ENCODE measurements at places on chromosomes 1 and 21.

- DNase-seq = peak; percentile 72
These were observed 403.7 kb downstream of the SIPA1L2 start for GRCh38 chr1:232226197-232226712.

DNA sequence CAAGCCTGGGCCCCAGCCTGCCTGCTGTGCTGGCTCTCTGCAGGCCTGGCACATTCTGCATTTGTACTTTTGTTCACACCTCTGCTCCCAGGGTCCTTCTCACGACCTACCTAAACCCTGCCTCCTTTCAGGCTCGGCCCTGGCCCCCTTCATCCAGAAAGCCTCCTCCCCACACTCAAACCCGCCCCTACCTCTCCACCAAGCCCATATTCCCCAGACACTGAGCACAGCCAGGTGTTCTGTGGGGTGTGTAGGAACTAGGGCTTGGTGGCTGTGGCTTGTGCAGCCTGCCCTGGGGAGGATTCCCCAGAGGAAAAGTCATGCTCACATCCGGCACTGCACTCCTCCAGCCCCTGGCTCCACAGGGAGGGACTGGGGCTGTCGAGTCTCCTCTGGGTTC, 8.2 kb upstream of the MIXL1 start:
- no peak for DNase-seq

DNA sequence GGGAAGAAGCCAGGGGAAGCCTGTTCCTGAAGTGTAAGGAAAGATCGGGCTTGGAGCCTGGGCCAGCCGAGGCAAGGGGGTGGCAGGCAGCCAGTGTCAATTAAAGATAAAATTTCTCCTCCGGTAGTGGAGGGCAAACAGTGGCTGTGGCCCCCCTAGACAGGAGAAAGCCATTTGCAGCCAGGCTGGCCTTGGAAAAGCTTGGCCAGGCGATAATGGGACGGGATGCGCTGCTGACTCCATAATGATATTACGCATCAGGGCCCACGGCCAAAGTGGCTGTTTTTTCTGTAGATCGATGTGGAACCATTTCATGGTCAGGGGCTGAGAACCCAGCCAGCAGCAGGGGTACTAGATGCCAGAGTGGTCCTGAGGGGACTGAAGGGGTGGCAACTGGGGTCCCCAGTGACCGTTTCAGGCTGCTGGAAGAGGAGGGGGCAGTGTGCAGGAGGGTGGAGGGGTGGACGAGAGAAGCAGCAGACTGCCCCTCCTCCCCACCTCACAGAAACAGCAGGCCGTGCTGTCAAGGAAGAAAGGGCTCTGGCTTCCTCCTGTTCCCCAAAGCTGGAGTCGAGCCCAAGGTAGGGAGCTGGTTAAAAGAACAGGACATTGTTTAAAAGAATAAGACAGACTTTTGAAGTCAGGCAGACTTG, 25.2 kb downstream of the KCNC4 start:
- DNase-seq = peak; percentile 2

DNA sequence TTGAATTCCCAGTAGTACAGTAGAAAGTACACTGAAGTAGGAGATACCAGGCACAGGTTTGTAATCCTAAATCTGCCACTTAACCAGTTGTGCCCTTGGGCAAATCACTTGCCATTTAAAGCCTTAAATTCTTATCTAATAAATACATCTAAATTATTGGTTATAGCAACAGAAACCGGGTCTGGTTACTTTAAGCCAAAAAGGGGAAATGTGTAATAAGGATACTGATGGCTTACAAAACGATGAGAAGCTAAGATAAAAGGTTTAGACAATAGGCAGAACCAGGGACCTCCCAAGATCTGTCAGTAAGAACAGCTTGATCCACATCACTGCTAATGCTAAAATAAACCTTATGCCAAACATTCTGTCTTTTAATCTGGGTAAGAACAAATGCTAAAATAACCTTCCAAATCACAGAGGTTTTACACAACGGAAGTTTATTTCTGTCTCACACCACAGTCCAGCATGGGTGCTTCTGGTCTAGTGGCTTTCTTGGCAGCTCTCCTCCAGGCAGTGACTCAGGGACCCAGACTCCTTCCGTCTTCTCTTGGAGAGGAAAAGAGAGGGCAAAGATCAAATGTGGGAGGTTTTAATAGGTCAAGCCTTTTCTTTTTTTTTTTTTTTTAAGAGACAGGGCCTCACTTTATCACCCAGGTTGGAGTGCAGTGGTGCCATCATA, 16.5 kb upstream of the ZMYM1 start:
- DNase-seq = peak; percentile 36

DNA sequence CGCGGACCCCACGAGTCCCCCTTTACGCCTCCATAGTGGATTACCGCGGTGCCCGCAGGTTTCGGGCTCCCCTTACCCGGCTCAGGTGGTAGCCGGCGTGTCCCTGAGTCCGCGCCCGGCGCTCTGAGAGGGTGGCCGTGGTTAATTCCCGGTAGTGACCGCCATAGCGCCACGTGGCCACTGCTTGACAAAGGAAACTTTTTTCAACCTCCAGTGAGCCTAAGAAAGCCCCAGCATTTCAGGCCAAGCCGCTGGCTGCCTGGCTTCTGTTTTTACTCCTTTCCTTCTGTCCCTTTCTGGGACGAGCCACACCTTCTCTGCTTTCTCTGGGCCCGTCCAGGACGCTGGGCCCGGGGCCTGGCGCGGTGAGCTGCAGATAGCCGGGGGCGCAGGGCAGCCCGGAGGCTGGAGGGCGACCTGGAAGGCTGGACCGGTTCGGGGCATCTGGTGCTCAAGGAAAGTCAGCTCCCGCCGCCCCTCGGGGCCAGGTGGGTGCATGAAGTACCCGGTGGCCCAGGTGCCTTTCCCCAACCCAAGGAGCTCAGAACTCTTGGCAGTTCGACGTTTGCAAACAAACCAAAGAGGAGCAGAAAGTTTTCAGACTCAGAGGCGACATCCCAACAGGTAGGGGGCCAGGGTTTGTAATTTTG, 540 bp upstream of the C1orf198 start:
- peak; percentile 45 for DNase-seq

DNA sequence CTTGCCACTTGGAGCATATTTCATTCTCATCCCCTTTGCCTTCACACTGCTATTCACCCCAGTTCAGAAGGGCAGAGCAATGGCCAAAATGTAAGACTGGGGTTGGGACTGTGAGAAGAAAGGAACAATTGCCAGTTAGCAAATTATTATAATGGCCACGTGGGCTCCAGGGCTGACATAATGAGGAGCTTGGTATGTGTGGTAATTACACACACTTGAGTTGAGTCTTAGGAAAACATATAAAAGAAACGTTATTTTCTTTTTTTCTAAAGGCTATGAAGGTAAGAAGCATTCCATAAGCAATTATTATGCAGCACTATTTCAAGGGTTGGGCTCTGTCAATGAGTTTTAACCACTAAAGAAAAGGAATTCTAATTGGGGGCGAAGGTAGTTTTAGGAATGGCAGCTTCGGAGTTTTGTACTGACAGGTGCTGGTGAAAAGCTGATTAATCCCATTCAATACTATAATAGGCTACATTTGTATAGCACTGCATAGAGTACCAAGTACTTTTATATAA, 32.5 kb upstream of the BCL10 start:
- DNase-seq = no peak

DNA sequence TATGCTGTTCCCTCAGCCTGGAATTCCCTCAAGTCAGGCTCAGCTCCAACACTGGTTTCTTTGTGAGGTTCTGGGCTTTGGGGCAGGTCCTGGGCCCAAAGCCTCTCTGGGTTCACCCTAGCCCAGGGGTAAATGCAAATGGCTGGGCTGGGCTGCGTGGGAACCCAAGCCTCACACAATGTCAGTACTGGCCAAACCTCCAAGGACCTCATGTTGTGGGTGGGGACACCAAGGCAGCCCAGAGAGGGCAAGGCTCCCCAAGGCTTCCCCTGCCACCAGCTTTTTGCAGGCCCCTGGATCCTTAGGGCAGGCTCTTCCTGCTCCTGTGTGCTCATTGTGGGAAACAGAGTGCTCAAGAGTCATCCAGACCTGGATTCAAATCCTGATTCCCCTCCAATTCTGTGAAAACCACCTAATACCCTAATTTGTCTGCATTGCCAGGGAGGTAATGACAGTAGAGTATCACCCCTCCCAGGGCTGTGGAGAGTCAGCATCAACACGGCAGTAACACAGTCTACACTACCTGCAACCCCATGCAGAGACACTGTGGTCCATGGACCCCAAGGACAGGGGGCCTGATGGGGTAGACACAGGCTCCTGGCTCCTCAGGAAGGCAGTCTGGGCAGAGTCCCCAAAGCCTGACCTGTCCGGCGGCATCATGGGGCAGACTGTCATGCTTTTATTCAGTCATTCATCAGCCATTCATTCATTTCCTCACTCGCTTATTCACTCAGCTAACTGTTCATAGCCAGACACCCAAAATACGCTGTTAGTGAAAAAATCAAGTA, 85.7 kb downstream of the DMRTB1 start:
- DNase-seq = no peak

GRCh38 chr1:31760471-31761470, 3.4 kb downstream of the ADGRB2 start:
- peak; percentile 56 for DNase-seq

DNA sequence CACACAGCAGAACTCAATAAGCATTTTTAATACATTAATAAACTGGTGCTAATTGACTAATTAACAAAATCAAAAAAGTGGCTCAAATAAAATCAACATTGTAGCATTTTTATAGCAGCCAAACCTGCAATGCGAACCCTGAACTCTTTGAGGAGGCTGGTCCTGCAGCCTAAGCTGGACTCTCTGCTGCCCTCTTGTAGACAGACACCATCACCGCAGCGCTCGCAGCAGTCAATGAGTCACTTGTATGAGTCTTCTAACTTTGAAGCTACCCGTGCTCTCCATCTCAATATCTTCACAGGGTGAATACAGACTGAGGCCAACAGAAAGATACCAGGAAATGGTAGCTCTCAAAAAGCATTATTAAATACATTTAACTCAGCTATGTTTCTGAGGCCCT, 9.7 kb upstream of the KRTAP7-1 start:
- DNase-seq = no peak

- no peak for DNase-seq
These were observed 77.5 kb downstream of the PAPPA2 start for GRCh38 chr1:176540428-176540827.

- DNase-seq = no peak
These were observed 35.5 kb downstream of the HSD3B1 start for GRCh38 chr1:119542492-119542946.

DNA sequence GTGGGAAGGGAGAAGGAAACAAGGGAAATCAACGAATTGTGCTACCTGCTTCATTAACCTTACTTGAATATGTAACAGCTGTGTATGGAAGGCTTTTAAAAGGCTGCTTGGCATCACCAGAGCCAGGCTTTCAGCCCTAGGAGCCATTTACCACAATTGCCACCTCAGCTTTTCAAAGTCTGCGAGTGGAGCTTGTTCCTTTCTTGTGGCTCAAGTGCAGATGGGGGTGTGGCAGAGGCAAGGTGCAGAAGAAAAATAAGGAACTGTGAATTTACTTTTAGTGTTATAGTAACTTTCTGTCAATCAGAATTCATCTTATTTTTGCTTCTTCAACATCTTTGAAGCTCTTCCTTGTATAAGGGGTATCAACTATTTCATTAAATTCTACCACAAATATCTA, 17.6 kb downstream of the CLCA2 start:
- DNase-seq = no peak
